ENCODE measurements at places on chromosomes 2 and 18.

GRCh38 chr2:242034996-242035814 is 165.7 kb downstream of the RTP5 start:
- DNase-seq = no peak

- no peak for DNase-seq
These were observed 297.6 kb downstream of the PARD3B start for GRCh38 chr2:204842661-204843485.

GRCh38 chr2:184322615-184323014 is 275.7 kb upstream of the ZNF804A start:
- no peak for DNase-seq

DNA sequence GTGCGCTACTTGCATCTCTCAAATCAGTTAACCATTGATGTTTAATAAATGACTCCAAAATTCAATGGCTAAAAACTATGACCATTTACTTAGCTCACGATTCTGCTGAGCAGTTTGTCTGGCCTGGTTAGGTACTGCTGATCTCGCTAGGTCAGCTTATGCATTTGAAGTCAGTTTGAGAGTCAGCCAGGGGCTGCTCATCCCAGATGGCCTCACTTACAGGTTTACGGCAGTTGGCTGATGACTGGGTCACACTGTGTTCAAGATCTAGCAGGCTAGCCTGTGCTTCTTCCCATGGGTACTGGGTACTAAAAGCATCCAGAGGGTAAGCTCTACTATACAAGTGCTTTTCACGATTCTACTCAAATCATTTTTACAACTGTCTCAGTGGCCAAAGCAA is 122.1 kb downstream of the DLGAP1 start:
- DNase-seq = no peak

DNA sequence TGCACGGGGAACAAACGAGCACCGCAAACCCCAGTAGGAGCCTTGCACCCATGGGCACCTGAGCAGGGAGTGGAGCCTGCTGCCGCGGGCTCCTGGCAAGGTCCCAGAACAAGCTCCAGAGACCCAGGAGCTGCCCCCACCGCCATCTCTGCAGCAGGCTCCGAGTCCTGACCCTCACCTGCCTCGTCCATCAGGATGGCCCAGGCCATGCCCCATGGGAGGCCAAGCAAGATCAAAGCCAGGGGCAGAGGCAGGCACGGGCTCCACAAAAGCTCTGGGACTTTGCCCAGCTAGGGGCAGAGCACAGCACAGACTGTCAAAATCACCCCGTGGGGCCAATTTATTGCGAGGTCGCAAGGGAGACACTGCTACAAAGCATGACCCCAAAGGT is 43.6 kb downstream of the GPC1 start:
- no peak for DNase-seq

GRCh38 chr2:239203443-239204135 is 197.2 kb downstream of the HDAC4 start:
- no peak for DNase-seq

GRCh38 chr2:208358758-208359631 is 47.6 kb upstream of the PTH2R start:
- no peak for DNase-seq

DNA sequence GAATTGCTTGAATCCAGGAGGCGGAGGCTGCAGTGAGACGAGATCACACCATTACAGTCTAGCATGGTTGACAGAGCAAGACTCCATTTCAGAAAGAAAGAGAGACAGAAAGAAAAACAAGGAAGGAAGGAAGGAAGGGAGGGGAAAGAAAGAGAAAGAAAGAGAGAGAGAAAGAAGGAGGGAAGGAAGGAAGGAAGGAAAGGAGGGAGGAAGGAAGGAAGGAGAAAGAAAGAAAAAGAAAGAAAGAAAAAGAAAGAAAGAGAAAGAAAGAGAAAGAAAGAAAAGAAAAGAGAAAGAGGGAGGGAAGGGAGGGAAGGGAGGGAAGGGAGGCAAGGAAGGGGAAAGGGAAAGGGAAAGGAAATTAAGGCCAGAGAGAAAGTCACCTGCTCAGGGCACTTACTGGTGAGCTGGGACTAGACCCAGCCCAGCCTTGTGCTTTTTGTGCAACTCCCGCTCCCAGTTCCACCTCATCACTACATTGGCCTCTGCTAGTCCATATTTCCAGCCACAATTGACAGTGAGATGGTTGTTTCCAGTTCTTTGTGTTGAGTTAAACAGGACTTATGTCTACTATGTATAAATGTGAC is 35.7 kb downstream of the MOGAT1 start:
- DNase-seq = no peak

GRCh38 chr2:17442334-17442733 is 75.9 kb downstream of the RAD51AP2 start:
- no peak for DNase-seq

DNA sequence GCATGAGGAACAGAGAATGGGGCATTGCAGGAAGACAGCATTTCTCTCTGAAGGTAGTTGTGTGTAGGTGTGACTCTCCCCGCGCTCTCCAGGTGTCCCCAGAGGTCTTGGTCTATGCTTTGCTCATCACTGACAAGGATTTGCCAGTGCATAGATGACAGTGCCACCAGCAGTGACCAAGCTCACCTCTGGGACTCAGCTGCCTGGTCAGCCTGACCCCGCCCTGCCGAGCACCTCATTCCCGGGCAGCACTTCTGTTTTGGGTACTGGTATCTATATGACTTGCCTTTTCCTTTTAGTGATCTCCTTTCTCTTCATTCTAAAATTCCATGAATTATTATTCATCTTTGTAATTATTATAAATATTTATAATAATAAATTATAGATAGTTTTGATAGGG is 59.1 kb downstream of the GBX2 start:
- no peak for DNase-seq

GRCh38 chr2:226017537-226017936 is 618.0 kb downstream of the NYAP2 start:
- DNase-seq = no peak

DNA sequence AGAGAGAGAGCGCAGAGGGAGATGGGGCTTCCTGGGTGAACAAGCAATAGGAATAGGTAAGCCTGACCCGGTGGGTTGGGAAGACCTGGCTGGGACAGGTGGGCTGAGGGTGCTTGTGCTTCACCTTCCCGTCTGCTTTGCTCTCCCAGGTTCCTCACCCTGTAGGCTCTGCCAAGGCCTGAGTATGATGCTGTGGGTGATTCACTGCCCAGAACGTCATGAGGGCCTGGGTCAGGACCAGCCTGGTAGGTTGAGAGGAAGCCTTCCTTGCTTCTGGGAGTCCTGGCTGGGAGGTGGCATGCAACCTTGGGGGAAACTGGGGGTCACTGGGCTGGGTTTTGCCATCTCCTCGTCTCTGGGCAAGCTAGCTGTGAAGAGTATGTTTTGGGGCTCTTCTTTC is 220.2 kb upstream of the APCDD1 start:
- DNase-seq = no peak

GRCh38 chr2:181197140-181197760 is 216.8 kb downstream of the UBE2E3 start:
- DNase-seq = no peak

DNA sequence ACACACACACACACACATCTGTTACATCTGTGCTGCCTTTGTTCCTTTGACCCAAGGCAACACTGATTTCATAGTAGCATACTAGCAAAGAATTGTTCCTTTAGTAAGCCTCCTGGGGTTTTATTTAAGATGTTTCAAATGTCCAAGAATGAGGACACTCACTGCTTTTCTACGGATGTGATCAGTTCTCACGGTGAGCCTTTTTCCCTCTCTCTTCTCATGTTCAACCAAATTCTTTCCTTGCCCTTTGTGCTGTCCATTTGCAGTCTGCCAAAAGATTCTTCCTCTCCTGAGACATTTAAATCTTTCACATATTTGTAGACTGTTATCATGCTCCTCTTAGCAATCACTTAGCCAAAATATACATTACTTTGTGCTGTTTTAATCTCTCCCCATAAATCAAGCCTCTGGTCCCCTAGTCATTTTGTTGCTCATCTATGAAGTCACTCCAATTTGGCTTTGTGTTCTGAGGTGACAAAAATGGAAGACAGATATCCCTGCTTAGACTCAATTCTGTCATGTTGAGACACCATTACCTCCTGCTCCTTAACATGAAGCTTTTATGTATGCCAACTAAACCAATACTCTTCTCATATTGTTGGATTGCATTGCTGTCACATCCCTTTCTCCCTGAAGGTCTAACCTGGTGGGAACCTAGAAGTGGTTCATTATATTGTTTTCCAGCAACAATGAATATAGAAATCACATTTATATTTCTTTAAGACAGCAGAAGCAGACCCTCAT is 1605.3 kb upstream of the ACVR2A start:
- DNase-seq = no peak
